ENCODE measurements at places on chromosomes 4 and X. TPM values are rescaled to one million over a fixed set of nuclear protein-coding genes. Genes with fewer than 3 reads are reported as not detected.

DNA sequence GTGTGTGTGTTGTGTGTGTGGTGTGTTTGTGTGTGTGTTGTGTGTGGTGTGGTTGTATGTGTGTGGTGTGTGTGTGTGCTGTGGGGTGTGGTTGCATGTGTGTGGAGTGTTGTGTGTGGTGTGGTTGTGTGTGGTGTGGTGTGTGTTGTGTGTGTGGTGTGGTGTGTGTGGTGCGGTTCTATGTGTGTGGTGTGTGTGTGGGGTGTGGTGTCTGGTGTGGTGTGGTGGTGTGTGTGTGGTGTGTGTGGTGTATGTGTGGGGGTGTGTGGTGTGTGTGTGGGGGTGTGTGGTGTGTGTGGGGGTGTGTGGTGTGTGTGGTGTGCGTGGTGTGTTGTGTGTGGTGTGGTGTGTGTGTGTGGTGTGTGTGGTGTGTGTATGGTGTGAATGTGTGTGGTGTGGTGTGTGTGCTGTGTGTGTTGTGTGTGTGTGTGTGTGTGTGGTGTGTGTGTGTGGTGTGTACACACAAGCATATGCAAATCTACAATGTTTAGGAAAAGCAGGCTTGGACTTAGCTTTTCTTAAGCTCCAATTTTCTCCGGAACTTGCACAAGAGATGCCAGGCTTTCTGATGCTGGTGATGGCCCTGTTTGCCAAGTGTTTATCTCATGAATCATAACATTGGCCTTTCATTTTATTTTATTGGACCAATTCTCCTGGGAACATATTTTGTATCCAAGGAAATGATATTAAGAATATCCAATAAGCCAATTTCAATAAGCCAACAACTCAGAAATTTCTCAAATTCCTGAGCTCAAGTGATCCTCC, 148.7 kb downstream of the SPATA18 start:
- no peak for DNase-seq

GRCh38 chrX:74853255-74853654, 72.0 kb downstream of the NEXMIF start:
- DNase-seq, result no peak

- DNase-seq, result no peak
Observed at GRCh38 chr4:174099712-174100111, 183.8 kb downstream of the FBXO8 start.

DNA sequence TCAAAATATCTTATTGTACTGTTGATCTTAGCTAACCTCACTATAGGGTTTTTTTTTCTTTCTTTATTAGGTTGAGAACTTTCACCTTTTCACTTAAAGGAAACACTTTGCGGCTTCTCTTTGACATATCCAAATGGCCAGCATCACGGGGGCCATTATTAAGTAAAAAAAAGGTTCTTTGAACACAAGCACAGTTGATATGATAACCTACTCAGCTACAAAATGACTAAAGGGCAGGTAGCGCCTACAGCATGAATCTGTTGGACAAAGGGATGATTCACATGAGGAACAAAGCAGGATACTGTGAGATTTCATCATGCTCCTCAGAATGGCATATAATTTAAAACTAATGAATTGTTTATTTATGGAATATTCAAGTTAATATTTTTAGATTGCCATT, 119.6 kb downstream of the CCSER1 start:
- DNase-seq, result no peak

GRCh38 chr4:6668391-6668790, 25.3 kb upstream of the S100P start:
- no peak for DNase-seq

- DNase-seq, result no peak
Observed at GRCh38 chr4:98601708-98602107, 56.7 kb downstream of the TSPAN5 start.

DNA sequence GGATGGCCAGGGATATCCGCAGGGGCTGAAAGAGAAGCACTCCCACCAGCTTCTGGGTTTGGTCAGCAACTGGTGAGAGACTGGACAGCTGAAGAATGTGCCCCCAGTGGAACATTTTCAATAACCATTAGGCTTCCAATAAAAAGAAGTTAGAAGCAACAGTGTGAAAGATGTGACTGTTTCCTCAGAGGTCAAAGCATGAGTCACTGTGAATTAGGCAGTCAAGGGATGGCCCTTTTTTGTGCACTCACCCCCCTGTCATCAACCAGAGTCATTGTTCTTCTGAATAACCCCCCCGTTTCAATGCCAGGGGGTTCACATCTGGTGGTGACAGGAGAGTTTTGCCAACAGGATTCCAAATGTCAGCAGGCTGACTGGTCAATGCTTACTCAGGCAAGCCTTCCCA, 74.6 kb upstream of the SH3RF1 start:
- DNase-seq, result no peak

GRCh38 chr4:10730019-10730418, 45.5 kb upstream of the CLNK start:
- DNase-seq, result no peak

DNA sequence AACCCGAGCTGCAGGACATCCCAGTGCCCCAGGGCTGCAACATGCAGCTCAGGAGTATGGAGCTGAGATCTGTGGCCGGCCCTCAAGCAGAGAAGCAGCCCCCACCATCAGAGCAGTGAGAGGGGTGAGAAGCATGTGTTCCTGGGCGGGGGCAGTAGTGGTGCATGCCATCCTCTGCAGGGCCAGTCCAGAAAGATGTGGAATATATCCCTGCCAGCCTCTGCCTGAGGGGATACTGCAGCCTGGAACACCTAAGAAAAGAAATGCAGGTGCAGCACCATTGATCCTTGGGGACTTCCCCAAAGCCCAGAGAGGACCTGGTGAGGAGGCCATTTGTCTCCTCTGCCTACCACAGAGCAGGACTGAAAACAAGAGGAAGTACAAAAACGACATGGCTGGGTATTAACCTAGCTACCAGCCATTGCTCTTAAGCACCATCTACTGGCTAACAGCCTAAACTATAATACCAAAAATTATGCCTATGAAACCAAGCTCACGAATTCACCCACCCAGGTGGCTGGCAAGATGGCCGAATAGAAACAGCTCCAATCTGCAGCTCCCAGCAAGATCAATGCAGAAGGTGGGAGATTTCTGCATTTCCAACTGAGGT, 158.8 kb downstream of the ADGRA3 start:
- DNase-seq, result no peak

DNA sequence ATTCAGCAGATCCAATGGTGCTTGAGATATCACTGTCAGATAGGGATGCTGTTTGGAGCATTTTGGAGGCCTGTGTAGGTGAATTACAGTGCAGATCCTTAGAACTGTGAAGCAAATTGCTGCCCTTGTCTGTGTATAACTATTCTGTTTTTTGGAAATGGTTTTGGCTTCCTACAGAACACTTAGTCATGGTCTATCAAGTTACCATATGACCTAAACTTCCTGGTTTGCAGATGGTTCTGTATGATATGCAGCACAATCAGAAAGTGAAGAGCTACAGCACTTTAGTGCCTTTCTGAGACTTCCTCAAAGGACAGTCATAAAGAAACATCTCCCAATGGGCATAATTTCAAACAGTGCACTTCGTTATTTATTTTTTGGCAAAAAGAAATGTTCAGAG, 688.6 kb downstream of the SH3BGRL start:
- DNase-seq, result no peak

- DNase-seq, result no peak
Observed at GRCh38 chr4:123380728-123381716, 15.6 kb upstream of the SPRY1 start.

The AMTN gene
- not detected for total RNA-seq

The MPC1L gene
- total RNA-seq, result not detected

Measured in lower leg skin (tissue), 4 donors.